Stomach (tissue), 19 donors: ENCODE measurements at places on chromosomes 4 and X. TPM values are rescaled to one million over a fixed set of nuclear protein-coding genes. Genes with fewer than 3 reads are reported as not detected.

Gene RRH
- total RNA-seq, result not detected

Gene DRP2
- total RNA-seq, result not detected

Gene CT45A3
- total RNA-seq, result not detected

Gene RBPJ
- 110 TPM for total RNA-seq

Gene PRRG3
- not detected for total RNA-seq

Gene RAI2
- total RNA-seq, result 2.2 TPM

Gene HMGB2
- total RNA-seq, result 7.6 TPM

Gene APEX2
- 0.29 TPM for total RNA-seq

DNA sequence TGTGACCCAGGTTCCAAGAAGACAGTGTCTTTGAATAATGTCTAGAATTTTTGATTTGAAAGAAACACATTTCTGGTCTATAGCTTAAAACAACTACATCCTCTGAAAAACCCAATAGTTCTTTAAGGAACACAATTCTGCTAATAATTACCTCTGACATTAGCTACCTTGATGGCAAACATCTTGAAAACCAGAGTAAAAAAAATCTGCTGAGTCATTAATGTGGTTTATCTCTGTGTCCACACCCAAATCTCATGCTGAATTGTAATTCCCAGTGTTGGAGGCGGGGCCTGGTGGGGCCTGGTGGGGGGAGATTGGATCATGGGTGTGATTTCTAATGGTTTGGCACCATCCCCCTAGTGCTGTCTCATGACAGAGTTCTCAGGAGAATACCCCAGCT, 1233.8 kb downstream of the NLGN4X start:
- DNase-seq, result no peak
- no peaks in the 10 kb centered on the region for H3K36me3 ChIP-seq
- no peak overlapping the region for H3K27ac ChIP-seq
- no peaks in the 10 kb centered on the region for H3K4me1 ChIP-seq

DNA sequence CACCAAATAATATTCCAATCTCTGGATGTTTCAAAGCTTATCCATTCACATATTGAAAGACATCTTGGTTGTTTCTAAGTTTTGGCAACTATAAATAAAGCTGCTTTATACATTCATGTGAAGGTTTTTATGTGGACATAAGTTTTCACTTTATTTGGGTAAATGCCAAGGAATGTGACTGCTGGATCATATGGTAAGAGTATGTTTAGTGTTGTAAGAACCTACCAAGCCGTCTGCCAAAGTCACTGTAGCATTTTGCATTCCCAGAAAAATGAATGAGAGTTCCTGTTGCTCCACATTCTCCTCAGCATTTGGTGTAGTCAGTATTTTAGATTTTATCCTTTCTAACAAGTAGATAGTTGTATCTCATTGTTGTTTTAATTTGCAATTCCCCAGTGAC, 1047.7 kb downstream of the C4orf33 start:
- H3K27me3 ChIP-seq, result no peaks in the 10 kb centered on the region
- H3K36me3 ChIP-seq, result no peaks in the 10 kb centered on the region
- no peaks in the 10 kb centered on the region for H3K4me1 ChIP-seq
- no peak overlapping the region for H3K4me3 ChIP-seq
- DNase-seq, result no peak

DNA sequence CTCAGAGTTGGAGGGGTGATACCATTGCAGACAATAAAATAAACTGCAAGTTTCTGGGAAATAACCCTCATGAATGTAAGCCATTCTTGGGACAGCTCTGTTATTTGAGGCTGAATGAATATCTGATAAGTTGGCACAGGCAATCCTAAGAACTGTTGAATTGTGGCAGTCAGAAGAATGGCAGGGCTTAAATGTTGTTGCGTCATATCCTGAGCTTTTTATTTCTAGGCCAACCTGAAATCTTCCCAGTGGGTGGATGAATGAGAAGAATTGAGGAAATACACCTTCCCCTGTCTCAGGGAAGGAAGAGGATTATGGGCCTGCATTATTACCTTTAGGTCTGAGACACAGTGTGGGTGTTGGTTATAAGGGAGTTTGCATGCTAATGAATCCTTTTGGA, 64.4 kb upstream of the C4orf54 start:
- peaks cover 3% of the 10 kb centered on the region for H3K4me1 ChIP-seq
- no peaks in the 10 kb centered on the region for H3K27me3 ChIP-seq
- no peak overlapping the region for H3K27ac ChIP-seq
- H3K4me3 ChIP-seq, result no peak overlapping the region
- DNase-seq, result no peak

- no peak overlapping the region for H3K4me3 ChIP-seq
- DNase-seq, result no peak
- H3K27me3 ChIP-seq, result no peaks in the 10 kb centered on the region
- no peaks in the 10 kb centered on the region for H3K36me3 ChIP-seq
- no peaks in the 10 kb centered on the region for H3K4me1 ChIP-seq
These were observed 452.3 kb downstream of the MID1IP1 start for GRCh38 chrX:39253551-39253950.

GRCh38 chrX:17359500-17359899, 15.5 kb upstream of the NHS start:
- DNase-seq, result no peak
- no peak overlapping the region for H3K4me3 ChIP-seq
- H3K36me3 ChIP-seq, result no peaks in the 10 kb centered on the region
- no peaks in the 10 kb centered on the region for H3K27me3 ChIP-seq

DNA sequence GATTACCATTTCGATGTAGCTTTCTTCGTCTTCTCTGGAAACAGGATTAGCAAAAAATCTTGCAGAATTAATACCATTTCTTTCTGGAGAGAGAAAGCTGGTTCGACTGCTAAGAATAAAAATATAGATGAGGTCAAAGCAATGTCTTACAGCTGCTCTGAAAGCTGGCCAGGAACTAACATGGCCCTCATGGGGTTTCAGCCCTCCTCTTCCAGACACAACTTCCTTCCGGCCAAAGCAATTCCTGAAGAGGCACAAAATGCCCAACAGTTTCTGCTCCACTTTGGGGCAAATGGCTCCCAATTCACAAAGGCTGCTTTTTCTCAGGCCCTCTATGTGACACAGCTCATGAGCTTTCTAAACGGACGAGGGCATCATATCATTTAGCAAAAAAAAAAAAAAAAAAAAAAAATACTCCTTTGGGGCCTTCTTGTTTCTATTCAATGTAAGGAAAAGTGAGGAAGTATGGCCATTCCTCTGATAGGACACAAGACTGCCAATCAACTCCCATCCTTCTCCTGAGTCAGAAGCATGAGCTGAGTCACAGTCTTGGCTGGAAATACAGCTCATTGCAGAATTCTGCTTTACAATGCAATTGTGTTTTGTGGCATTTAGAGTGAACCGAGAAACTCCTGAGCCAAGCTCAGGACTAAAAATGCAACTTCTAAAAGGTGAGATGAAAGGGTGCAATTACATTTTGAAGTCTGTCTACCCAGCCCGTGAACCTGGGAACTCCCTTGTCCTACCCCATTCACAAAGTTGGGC, 42.7 kb upstream of the CTAG2 start:
- no peak for DNase-seq
- peaks cover 13% of the 10 kb centered on the region for H3K36me3 ChIP-seq
- no peak overlapping the region for H3K27ac ChIP-seq
- no peak overlapping the region for H3K4me3 ChIP-seq
- no peaks in the 10 kb centered on the region for H3K4me1 ChIP-seq
- H3K27me3 ChIP-seq, result no peaks in the 10 kb centered on the region

GRCh38 chr4:6613676-6614651, 26.5 kb upstream of the MRFAP1 start:
- no peak overlapping the region for H3K4me3 ChIP-seq
- no peaks in the 10 kb centered on the region for H3K27me3 ChIP-seq
- H3K27ac ChIP-seq, result no peak overlapping the region
- no peak for DNase-seq

GRCh38 chr4:87857789-87858188, 25.0 kb downstream of the MEPE start:
- DNase-seq, result no peak
- no peak overlapping the region for H3K4me3 ChIP-seq
- H3K27me3 ChIP-seq, result peaks cover 7% of the 10 kb centered on the region
- no peaks in the 10 kb centered on the region for H3K36me3 ChIP-seq

DNA sequence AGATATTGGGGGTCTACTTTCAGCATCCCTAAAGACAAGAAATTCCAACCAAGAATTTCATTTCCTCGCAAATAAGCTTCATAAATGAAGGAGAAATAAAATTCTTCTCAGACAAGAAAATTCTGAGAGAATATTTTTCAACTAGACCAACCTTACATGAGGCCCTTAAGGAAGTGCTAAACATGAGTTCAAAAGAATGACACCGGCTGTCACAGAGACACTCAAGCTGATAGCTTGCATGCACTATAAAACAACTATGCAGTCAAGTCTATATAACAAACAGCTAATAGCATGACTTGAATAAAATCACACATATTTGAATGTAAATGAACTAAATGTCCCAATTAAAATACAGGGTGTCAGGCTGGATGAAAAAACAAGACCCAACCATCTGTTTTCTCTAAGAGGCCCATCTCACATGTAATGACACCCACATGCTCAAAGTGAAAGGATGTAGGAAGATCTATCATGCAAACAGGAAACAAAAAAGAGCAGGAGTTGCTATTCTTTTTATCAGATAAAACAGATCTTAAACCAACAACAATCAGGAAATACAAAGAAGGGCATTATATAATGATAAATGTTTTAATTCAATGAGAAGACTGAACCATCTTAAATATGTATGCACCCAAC, 27.2 kb downstream of the FAAH2 start:
- H3K4me1 ChIP-seq, result no peaks in the 10 kb centered on the region
- peaks cover 17% of the 10 kb centered on the region for H3K36me3 ChIP-seq
- no peak overlapping the region for H3K27ac ChIP-seq
- H3K27me3 ChIP-seq, result no peaks in the 10 kb centered on the region
- no peak for DNase-seq
- H3K4me3 ChIP-seq, result no peak overlapping the region

DNA sequence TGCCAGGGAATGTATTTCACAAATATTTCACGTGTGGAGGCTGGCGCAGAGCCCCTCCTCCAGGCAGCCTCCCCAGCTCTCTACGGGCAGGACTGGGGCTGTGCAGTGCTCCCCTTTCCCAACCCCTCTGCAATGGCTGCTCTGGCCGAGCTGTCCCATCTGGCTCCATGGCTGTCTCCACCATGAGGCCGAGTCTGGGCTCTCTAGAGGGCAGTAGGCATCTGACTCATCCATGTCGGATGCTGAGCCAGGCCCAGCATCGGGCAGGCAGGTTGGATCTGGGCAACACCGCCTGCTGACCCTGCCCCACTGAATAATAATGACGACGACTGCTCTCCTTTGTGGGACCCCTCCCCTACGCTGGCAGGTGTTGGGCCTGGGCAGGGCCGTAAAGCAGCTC, 11.0 kb upstream of the SH3TC1 start:
- no peak overlapping the region for H3K27ac ChIP-seq
- no peak overlapping the region for H3K4me3 ChIP-seq
- peaks cover 30% of the 10 kb centered on the region for H3K4me1 ChIP-seq
- DNase-seq, result no peak
- no peaks in the 10 kb centered on the region for H3K36me3 ChIP-seq
- no peaks in the 10 kb centered on the region for H3K27me3 ChIP-seq

GRCh38 chrX:7926914-7927258, 327 bp downstream of the PNPLA4 start:
- peak overlapping the region; percentile 85 for H3K27ac ChIP-seq
- H3K27me3 ChIP-seq, result no peaks in the 10 kb centered on the region
- H3K36me3 ChIP-seq, result peaks cover 7% of the 10 kb centered on the region
- no peak for DNase-seq

DNA sequence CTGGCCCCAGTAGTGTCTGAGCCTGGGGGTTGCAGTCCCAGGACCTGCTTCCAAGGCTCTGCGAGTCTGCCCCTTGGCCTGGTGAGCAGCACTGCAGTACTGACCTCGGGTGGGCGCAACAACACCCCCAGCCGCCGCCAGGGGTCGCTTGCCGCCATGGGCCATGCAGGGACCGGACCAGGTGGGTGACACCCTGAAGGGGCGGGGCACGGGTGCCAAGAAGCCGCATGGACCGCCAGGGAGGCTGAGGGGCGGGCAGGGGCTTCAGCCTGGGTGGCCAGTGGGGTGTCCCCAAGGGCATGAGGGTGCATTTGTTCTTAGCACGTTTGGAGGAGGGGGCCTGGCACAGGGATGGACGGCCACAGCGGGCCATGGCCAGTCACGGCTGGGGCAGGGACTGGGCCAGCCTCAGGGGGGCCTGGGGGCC, 25.0 kb downstream of the TACC3 start:
- peaks cover 26% of the 10 kb centered on the region for H3K4me1 ChIP-seq
- H3K36me3 ChIP-seq, result peaks cover 12% of the 10 kb centered on the region
- peak overlapping the region; percentile 53 for H3K27ac ChIP-seq
- H3K4me3 ChIP-seq, result no peak overlapping the region
- H3K27me3 ChIP-seq, result peaks cover 30% of the 10 kb centered on the region
